ENCODE measurements at places on chromosomes 1 and 21.

DNA sequence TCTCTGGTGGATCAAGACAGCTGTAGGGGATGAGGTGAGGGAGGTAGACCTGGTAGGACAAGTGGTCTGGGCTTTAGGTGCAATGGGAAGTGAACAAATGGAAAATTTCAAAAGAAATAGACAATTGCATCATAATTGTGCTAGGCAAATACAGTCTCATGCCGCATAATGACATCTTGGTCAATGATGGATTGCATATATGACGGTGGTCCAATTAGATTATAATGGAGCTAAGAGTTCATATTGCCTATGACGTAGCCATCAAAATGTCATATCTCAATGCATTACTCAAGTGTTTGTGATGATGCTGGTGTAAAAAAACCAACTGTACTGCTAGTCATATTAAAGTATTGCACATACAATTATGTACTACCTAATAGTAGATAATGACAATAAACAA lies 19.0 kb downstream of the KCNK2 start:
- no peak for DNase-seq

DNA sequence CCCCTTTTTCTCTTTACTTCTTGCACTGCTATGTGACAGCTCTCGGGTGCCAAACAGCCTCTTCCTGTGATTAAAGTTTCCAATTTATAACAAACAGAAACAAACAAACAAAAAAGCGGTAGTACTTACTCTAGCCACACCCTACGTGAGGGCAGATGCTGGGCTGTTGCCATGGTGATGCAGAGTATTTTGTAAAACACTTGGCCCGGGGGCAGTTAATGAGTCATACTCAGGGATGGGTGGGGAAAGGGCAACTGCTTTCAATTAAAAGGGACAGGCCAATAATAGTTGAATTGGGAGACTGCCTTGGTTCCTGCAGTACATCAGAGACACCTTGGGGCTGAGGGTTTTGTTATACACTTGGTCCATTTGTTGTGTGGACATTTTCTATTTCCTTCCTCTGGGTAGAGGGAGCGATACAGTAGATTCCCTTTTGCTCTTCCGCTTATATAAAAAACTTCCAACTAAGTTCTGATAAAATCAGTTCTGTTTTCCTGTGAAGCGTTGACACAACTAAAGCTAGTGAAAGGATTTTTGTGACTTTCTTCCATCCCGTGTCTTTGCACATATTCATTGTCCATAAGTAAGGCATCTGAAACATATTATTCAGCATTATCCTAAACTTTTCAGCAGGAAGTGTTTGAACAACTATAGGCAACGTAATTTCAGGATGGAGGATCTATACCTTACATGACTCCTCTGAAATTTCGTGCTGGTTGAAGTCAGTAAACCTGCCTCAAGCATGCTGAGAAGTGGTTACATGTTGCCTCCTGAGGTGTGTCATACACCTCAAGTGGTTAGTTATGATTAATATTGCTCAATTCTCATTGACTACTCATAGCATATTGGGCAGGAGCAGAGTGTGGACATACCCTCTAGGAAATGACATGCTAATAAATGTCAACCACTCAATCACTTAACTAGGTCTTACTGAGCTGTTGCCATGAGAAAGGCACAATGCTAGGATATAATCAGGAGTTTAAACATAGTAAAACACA lies 36.7 kb upstream of the THEM4 start:
- peak; percentile 68 for DNase-seq

DNA sequence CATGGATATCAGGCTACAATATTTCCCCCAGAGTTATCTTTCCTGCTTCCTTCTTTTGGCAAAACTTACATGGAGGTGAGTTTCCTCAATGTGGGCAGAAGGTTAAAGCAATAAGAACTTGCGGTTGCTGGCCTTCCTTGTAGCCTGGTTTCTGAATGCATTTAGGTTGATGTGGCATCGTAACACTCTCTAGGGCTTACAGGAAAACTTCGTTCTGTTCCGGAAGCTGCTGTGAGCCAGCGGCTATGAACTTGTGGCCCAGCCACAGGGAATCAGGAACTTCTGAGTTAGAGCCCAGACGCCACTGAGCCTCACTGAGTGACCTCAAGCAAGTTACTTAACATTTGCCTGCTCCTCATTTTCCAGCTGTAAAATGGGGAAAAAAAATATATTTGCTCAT lies 623.4 kb upstream of the ADAMTS5 start:
- no peak for DNase-seq

GRCh38 chr1:219876798-219877209 lies 51.6 kb downstream of the SLC30A10 start:
- no peak for DNase-seq

DNA sequence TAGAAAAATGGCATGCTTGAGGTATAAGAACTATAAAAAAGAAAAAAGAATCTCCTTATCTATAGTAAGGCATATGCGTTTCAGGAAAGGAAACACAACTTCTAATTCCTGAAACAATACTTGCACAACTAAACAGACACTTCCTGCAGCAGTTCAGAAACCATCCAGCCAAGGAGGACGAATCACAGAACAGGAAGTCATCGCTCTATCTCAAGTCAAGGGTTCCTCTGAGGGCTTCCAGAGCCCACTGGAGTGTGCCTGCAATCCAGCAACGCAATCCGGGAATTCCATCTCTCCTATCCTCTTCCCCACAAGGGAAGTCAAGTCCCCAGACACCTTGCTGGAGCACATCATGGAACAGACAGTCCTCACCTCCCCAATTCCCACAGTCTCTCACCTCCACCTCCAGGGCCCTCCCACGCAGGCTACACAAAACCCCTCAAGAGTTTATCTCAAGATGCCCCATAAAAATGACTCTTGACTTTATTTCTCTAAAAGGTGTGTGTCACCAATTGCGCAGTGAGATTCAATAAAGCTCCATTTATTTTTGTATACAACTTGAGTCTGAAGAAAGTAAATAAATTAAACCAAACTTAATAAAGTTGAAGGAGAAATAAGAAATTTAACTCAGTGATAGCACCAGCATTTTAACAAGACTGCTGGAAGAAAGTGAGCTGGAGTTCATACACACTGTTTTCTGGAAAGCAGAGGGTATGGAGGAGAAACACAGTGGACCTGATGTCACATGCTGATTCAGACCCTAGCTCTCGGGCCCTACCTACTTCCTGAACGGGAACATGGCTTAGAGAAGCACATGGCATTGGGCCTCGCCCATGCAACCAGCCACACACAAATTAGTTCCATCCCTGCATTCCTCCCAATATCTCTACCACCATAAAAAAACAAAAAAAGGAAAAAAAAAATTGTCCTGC lies 39.9 kb downstream of the SIPA1L2 start:
- no peak for DNase-seq

DNA sequence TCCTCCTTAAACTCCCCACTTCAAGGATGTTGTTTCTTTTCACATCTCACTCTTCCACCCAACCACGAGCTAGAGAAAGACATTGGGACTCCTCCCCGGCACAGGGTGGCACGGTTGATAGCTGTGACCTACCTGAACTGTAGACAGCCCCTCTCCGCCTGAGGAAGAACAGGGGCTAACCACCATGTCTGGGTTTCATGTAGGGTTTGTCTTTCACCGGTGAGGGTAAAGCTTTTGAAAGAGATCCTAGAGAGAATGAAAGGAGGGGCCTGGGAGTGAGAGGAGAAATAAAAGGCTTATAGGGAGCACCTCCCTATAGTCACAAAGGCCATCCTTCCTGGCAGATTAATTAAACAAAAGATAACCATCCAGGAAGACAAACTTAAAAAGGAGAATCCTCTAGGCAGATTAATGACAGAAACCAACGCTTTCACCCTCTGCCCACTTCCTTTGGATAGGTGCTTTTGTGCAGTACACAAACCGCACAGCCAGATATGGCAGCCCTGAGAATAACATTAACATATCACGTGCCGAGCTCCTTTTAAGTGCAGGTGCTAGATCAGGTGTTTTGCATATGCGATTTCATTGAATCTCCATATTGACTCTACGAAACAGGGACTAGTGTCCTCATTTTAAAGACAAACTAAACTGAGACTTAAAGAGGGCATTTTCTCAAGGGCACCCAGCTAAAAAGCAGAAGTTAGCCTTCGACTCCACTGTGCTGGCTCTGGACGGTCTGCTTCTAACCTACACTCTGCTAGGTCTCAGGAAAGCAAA lies 178.1 kb upstream of the RUNX1 start:
- peak; percentile 16 for DNase-seq

GRCh38 chr1:233282582-233282886 lies 13.0 kb downstream of the PCNX2 start:
- DNase-seq, result no peak

Measured in stimulated activated CD8-positive, alpha-beta memory T cell treated with anti-CD3 and anti-CD28 coated beads, Interleukin-15, amount 100 ng/mL, for 48 hours (primary cell).